ENCODE measurements at places on chromosomes 1 and 21. TPM values are rescaled to one million over a fixed set of nuclear protein-coding genes. Genes with fewer than 3 reads are reported as not detected.

DNA sequence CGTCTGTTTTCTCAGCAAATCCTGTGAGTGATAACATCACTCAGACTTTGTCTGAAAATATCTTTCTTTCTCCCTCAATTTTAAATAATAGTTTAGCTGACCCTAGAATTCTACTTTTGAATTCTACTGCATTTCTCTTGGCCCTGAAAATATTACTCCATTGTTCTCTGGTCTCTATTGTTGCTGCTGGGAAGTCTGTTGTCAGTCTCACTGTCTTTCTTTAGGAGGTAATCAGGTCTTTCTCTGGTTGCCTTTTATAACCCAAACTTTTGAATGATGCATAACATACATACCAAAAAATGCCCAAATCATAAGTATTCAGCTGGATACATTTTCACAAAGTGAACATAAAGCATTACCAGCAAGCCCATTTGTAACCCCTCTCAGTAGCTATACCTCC lies 100.0 kb downstream of the MATN1 start:
- no peak for DNase-seq

DNA sequence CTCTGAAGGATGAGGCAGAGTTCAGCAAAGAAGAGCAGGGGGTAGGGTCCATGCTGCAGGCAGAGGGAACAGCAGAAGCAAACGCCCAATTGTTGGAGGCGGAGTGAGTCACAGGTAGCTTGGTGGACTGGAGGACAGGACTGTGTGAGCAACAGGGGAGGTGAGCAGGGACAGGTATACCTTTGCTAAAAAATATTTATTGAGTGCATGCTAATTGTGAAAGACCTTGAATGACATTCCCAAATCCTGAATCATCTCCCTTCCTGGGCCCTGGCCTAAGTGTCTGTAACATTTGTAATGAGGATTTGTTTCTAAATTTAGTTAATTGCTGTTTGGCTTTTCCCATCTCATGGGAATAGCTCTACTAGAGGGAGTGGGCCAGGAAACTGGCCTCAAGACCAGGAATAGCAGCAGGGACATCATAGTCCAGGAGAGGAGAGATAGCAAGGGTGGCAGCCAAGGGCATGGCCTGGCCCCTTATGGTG lies 123.7 kb downstream of the FOXD2 start:
- no peak for DNase-seq

DNA sequence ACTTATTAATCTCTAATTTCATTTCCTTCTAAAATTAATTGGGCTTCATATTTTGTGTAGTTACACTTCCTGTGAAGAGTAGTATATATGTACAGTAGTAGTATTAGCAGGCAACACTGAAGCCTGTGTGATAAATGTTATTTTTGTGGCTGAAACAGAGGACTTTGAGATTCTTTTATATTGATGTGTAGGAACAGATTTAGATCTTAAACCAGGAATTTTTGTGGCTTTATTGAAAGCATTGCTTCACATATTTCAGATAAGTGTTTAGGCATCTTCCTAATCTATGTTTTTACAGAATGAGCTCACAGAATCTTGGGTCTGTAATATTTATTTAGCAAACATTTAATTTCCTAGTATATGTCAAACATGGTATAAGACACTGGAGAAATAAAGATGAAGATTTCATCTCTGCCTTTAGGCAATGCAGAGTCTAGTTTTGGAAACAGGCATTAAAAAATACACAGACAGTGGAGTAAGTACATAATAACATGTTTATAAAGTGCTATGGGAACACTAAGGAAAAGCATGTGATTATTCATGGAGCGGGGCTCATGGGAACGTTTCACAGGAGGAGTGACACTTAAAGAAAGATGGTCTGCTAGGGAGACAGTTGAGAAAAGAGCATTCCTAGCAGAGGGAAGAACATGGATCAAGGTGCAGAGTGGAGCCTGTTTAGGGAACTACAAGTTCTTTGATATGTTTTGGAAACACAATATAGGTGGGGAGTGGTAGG lies 52.7 kb downstream of the MIGA1 start:
- DNase-seq = no peak

Gene PPIAL4G
- not detected for total RNA-seq

DNA sequence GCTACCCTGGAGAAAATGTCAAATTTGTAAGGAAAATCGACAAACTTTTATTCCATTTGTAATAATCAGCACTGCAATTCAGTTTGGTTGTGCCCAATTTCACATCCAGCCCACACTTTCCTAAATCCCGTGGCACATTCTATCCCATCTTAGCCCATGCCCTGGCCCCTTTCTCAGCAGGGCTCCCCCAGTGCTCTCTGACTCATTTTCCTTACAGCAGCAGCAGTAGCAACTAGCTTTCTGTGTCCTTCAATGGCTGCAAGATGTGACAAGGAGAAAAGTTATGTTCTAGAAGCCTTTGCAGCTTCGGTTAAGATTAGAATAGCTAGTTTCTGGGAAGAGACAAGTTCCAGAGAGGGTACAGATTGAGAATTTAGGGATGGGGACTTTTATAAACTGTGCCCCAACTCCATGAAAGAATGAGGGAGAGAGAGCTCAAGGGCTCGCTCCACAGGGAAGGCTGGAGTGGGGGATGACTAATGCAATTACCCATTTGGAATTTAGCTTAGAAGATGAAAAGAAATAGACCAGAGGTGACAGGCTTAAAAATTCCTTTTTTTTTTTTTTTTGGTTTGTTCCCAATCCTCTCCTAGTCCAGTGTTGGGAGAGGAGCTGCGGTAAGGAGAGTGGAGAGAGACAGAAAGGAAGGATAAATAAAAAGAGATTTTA lies 47.0 kb upstream of the POU2F1 start:
- no peak for DNase-seq

- DNase-seq = no peak
These were observed 86.5 kb downstream of the VPS13D start for GRCh38 chr1:12316331-12316730.

Gene MASP2
- not detected for total RNA-seq

DNA sequence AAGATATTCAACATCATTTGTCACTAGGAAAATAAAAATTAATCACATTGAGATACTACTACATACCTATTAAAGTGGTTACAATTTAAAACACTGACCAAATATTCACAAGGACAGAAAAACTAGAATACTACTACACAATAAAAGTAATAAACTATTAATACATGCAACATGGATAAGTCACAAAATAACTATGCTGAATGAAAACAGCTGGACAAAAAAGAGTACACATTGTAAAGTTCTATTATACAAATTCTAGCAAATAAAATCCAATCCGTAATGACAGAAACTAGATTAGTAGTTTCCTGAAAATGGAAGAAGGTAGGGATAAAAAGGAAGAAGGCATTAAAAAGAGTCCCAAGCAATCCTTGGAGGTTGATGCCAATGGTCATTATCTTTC lies 348.7 kb upstream of the PTBP2 start:
- DNase-seq = no peak

Gene TRAF3IP3
- total RNA-seq = 2.1 TPM

Gene FCGR3B
- total RNA-seq = 3.8 TPM

DNA sequence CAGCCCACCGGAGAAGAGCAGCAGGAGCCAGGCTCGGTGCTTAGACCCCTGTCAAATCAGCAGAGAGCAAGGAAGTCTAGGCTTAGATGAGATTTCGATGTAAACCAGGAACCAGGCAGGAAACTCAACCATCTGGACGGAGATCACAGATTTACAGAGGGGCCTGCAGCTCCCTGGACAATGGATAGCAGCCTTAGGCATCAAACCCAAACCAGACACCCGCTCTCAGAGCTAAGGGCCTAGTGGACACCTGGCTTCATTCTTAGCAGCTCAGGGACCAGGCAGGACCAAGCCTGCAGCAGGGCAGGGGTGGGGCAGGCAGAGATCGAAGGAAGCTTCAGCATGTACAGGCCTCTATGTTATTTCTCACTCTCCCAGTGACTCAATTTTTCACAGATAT lies 127.8 kb upstream of the FMN2 start:
- no peak for DNase-seq

Measured in lower leg skin (tissue), 4 donors.